G401 (cell line): ENCODE measurements at places on chromosomes 12 and 14. TPM values are rescaled to one million over a fixed set of nuclear protein-coding genes. Genes with fewer than 3 reads are reported as not detected.

The MYH6 gene
- total RNA-seq = not detected in 2 replicates

- DNase-seq = no peak
These were observed 557 bp downstream of the COPS7A start for GRCh38 chr12:6724409-6724797.

GRCh38 chr12:53465679-53466078 is 13.8 kb downstream of the PCBP2 start:
- no peak for DNase-seq

GRCh38 chr12:82964446-82964845 is 277.7 kb downstream of the TMTC2 start:
- DNase-seq = peak; percentile 43

DNA sequence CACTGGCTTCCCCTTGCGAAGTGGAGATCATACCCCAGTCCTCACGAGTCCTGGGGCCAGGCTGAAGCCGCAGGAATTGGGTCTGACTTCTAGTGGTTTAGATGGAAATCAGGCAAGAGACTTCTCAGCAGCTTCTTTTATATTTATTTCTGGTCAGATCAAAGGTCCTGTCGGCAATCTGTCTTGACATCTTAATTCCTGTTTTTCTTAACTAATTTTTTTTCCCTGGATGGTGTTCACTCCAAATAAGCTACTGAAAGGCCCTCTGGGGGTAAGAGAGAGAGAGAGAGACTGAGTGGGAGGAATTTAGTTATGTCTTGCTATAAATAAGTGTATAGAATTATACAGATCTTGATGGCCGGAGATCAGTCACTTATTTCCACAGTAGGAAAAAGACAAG is 698.7 kb upstream of the TBX3 start:
- DNase-seq = no peak

The ADCY6 gene
- total RNA-seq = 23.1 and 29.8 TPM in 2 replicates

- peak; percentile 83 for DNase-seq
These were observed 39.0 kb downstream of the ELK3 start for GRCh38 chr12:96233168-96233567.

The CCDC177 gene
- total RNA-seq = 0.75 TPM in 1 of 2 replicates, not detected in the other

DNA sequence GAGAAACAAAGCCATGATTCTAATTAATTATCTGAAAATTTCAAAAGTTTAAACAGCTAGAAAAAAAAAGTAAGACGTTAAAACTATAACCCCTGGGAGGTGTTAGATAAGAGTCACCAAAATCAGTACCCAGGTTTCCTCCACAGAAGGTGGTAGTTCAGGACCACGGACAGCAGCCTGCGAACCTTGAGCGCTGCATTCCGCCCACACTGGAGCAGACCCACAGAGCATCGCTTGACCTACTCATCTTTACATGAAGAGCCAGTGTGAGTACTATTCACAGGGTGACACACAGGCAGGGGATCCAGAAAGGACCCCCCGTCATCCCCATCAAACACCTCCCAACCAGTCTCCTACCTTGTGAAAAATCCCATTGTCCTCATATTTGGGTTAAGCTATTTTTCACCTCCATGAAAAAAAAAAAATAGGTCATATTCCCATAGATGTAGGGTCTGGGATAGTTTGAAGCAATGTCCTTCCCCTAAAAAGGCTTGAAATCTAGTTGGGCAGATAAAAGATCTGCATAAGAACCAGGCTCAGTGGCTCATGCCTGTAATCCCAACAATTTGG is 8.8 kb upstream of the CHGA start:
- DNase-seq = no peak

GRCh38 chr12:80707126-80707829 is at the start of gene MYF6:
TSS of gene MYF6 (plus strand) at chr12:80707634. CDS start at chr12:80707720, 86 bp downstream.
- DNase-seq = no peak

The GUCY2C gene
- total RNA-seq = not detected in 2 replicates

The AICDA gene
- total RNA-seq = not detected in 2 replicates

The NPFF gene
- total RNA-seq = 10.7 TPM in 1 of 2 replicates, not detected in the other

- DNase-seq = no peak
These were observed 29.1 kb downstream of the CHST11 start for GRCh38 chr12:104485651-104486362.

DNA sequence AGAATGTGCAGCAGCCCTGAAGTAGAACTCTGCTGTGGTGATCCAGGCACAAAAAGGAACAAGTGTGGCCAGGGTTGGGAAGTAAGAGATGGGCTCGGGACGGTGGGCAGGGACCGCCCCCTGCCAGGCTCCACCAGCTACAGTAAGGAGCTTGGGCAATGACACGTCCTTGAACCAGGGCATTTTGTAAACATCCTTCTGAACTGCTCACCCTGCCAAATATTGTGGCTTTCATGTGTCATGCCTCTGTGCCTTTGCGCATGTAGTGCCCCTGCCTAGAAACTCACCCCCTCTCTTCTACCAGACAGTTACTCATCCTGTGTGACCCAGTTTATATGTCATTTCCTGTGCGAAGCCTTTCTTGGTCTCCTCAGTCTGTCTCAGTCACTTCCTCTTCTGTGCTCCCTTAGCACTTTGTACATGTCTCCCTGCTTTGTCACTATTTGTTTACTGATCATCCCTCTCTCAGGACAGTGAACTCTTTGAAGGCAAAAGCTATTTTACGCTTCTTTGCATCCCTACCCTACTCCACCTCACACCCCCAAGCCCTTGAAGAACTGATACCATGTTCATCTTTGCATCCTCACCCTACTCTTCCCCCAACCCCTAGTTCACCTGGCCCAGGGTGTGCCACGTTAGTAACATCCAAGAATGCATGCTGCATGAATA is 108.9 kb upstream of the PLEKHG7 start:
- no peak for DNase-seq
